Stimulated activated CD8-positive, alpha-beta memory T cell treated with anti-CD3 and anti-CD28 coated beads, Interleukin-4, amount 100 ng/mL, for 4 hours (primary cell): ENCODE measurements at places on chromosomes 6 and 20.

DNA sequence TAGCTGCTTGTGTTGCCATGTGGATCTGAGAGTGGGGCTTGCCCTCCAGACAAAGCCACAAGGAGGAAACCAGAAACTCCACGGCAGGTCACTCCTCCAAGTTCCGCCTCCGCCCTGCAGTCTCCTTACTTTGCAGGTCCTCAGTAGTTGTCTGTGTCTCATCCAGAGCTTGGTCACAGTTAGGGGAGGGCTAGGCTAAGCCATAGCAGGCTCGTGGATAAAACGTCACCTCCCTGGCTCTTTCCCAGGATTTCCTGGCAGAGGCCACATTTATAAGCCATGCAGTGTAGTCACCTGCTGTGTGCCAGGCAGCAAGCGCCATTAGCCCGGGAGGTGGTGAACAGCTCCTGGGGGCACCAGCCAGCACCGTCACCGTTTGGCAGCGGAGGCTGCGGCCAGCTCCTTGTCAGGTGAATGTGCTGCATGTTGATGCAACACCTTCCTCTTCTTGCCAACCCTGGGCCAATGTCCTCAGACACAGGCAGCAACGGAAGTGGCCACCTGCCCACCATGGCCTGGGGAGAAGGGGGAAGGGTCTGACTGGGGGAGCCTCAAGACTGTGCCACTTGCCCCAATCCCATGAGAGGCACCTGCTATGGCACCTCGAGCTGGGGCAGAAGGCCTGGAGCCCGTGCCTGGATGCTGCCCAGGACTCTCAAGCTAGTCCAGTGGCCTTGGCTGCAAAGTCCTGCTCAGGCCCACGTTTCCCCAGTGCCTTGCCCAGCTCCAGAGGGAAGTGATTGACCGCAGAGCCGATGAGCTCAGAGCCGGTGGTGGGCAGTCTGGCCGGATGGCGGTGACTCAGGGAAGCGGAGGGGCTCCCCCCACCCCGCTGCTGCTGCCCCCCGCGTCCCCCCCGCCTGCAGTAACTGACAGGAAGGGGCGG lies 39.0 kb upstream of the SLCO4A1 start:
- DNase-seq, result no peak

DNA sequence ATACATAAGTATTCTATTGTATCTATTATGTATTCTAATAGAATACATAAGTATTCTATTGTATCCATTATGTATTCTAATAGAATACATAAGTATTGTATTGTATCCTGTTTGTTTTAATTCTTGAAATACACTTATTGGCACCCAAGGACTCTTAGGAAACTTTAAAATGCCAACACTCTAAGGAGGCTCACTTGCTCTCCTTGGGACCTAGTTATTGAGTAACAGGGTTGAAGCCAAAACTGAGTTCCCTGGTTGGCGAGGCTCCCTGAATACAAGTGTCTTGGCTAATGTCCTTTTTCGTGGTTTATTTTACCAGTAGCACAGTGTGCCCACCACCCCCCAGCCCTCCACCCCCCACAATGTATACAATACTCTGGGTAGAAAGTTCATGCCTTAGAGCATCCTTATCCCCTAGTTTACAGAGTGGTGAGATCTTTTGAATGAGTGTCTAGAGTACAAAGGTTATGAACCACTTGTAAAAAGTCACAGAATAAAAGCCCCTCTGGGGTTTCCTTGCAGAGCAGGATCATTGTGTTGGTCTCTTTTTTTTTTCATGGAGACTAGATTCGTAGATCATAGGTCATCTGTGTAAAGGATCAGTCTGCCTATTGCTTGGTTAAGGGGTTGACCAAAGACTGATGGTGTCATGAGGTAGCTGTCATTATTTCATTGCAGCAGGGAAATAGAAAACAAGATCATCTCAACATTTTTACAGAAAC lies 32.5 kb upstream of the PRDM1 start:
- no peak for DNase-seq

DNA sequence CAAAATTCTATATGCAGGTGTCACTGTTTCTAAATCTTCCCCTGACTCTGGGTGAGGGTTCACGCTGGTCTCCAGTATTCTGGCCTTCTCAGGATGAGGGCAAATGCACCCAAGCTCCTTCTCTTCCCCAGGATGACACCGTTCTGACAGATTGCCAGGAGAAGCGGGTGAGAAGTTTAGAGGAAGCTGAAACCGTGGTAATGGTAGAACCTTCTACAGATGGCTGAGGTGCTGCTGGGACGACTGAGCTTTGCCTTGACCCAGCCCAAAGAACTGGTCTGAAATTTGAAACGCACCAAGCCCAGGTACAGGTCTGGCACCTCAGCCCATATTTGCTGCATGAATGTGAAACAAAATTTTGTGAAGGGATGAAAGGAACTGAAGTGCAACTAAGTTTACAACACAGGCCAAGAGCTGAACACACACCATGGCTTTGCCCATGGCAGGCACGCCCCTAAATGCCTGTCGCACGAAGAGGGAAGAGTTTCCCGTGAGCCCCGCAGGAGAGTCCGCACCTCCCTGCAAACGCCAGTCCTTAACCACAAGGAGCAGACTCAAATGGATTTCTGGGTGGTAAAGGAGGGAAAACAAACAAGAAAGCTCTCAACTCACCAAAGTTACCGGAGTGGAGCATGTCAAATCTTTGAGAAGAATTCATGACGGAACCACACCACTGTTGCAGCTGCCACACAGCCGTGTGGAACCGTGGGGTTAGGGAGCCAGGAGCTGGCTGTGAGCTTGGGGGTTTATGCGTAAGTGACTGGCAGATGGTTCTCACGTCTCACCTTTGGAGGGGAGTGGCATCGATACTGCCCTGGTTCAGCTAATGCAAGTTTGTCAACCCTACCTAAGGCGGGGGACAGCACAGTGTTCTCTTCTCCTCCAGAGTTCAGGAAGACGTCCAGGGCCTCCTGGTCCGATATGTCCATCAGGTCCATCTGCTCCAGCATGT lies 138.9 kb downstream of the DTNBP1 start:
- DNase-seq, result no peak

DNA sequence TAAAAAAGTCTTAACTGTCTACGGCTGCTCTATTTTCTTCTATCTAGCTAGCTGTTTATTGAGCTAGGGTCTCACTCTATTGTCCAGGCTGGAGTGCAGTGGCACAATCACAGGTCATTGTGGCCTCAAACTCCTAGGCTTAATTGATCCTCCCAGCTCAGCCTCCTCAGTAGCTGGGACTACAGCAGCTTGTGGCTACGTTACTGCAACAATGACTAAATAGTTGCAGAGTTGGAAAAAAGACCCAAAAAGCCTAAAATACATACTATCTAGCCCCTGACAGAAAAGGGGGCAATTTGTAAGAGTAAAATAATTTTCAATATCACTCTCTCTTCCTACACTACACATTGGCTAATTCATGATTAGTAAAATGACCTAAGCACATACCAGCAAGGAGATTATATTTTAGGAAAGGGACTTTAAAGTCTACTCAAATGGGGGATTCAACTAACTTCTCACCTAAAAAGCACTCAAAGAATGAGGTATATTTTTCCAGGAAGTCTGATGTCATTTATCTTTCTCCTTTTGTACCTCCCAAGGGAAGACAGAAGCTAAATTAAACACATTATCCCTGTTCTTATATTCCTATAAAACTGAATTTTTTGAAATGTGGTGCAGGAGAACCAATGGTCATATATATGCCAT lies 82.8 kb downstream of the ZMYND8 start:
- no peak for DNase-seq

DNA sequence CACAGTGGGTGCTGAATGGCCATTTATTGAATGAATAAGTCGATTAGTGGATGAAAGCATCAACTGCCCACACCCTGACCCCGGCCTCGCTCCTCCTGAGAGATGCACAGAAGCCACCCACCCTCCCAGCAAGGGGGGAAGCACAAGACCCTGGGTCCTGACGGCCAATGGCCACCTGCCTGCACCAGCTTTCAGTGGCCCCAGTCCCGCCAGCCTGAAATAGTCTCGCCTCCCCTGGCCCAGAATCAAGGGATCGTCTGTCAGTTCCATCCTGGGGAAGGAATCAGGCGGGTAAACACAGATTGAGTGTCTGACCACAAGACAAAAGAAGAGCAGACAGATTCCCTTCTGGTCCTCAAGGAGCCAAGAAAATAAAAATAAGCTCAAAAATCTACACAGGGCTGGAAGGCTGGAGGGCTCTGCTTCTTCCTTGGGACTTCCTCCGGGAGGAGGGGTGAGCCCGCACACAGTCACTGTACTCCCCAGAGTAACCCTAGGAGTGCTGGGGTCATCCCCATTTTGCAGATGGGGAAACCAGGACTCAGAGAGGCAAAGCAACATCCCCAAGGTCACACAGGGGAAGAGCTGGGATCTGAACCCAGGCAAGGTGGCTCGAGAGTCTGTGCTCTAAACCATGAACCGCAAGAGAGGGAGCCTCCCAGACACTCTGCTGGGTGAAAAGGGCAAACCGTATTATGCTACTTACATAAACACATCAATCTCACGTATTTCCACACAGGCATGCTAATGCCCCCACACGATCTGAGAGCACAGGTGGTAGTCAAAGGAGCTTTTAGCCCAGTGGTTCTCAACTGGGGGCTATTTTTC lies 7.8 kb downstream of the PREX1 start:
- DNase-seq, result no peak
